ENCODE measurements at places on chromosomes 1 and 21. TPM values are rescaled to one million over a fixed set of nuclear protein-coding genes. Genes with fewer than 3 reads are reported as not detected.

The TRIM63 gene
- polyA plus RNA-seq = 1.00 TPM

The PLCH2 gene
- 1.8 TPM for polyA plus RNA-seq

The SELL gene
- polyA plus RNA-seq = 3.1 TPM

The KRTAP19-3 gene
- polyA plus RNA-seq = not detected

The NHLH1 gene
- polyA plus RNA-seq = 0.10 TPM

All from renal pelvis (tissue), 12 donors.